ENCODE measurements at places on chromosomes 11 and 22.

DNA sequence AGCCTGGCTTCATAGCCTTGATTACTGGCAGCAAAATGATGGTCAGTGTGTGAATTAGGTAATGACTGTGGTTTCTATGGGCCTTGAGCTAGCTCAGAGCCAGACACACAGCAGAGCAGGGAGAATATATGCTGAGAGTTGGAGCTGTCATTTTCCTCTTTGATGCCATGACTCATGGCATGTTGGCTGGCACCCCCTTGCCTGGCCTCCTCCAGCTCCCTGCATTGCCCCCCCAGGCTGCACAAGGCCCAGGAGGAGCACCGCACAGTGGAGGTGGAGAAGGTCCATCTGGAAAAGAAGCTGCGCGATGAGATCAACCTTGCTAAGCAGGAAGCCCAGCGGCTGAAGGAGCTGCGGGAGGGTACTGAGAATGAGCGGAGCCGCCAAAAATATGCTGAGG is 20.3 kb upstream of the RRM1 start:
- no peak for DNase-seq

GRCh38 chr11:114359342-114359741 is 41.0 kb downstream of the C11orf71 start:
- no peak for DNase-seq

GRCh38 chr11:92153542-92153941 is 71.1 kb upstream of the FAT3 start:
- no peak for DNase-seq

GRCh38 chr22:26564181-26564580 is 25.8 kb downstream of the TPST2 start:
- DNase-seq = no peak
